ENCODE measurements at places on chromosomes 3 and 15. TPM values are rescaled to one million over a fixed set of nuclear protein-coding genes. Genes with fewer than 3 reads are reported as not detected.

DNA sequence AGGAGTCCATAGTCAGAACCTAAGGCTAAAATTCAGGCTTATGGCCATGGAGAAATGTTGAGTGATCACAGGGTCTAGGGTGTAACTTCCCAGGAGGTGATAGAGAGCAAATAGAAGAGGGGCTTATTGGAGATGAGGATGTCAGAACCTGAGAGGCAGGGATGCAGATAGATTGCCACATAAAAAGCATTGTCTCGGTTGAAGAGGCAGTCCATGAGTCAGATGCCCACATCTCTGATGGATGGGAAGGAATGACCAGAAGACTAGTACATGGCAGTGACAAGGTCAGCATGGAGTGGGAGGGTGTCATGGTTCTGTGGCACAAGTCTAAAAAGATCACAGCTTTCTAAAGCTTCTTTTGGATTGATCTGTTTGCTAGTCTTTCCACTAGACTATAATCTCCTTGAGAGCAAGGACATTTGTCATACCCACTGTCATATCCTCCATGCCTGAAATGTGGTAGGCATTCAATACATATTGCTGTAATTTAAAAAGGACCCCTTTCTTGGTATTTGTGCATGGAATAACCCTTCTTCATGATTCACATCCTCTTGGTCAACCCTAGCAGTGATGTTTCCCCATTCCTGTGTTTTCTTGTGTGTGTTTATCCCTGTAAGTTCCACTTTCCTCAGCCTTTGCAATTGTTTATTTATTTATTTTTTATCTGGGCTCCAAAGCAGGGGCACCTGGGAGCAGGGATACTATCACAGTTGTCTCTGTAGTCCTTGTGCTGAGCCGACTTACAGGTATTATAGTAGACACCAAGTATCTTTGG, 613.4 kb upstream of the CFAP20DC start:
- H3K4me1 ChIP-seq: no peaks in the 10 kb centered on the region
- H3K27ac ChIP-seq: no peak overlapping the region
- DNase-seq: no peak
- no peaks in the 10 kb centered on the region for H3K36me3 ChIP-seq
- no peak overlapping the region for H3K4me3 ChIP-seq

- H3K27ac ChIP-seq: no peak overlapping the region
- no peaks in the 10 kb centered on the region for H3K27me3 ChIP-seq
- DNase-seq: no peak
- H3K4me1 ChIP-seq: no peaks in the 10 kb centered on the region
- no peaks in the 10 kb centered on the region for H3K36me3 ChIP-seq
These were observed 29.9 kb downstream of the RBP1 start for GRCh38 chr3:139509631-139510030.

- no peaks in the 10 kb centered on the region for H3K36me3 ChIP-seq
- no peak overlapping the region for H3K27ac ChIP-seq
- H3K4me3 ChIP-seq: no peak overlapping the region
- H3K4me1 ChIP-seq: peaks cover 18% of the 10 kb centered on the region
- DNase-seq: no peak
These were observed 46.2 kb downstream of the SHQ1 start for GRCh38 chr3:72802001-72802400.

GRCh38 chr3:3855056-3855455, 55.8 kb downstream of the LRRN1 start:
- no peaks in the 10 kb centered on the region for H3K36me3 ChIP-seq
- H3K4me3 ChIP-seq: no peak overlapping the region
- no peaks in the 10 kb centered on the region for H3K4me1 ChIP-seq
- H3K27me3 ChIP-seq: no peaks in the 10 kb centered on the region
- no peak overlapping the region for H3K27ac ChIP-seq
- DNase-seq: no peak

DNA sequence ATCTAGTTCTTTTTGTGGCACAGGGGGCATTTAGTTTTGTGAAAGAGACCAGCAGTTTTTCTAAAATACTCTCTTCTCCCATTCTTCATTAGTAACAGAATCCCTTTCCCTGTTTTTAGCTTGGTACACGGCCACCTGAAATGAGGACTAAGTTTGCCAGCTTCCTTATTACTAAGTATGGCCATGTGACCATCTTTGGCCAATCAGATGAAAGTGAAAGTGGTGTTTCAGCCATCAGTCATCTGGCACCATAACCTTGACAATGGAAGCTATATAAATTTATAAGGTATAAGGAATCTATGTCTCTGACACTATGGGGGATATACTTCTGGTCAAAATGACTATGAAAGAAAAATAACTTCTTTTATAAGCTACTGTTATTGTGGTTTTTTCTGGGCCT, 570.4 kb downstream of the AGBL1 start:
- H3K27ac ChIP-seq: no peak overlapping the region
- H3K27me3 ChIP-seq: no peaks in the 10 kb centered on the region
- H3K36me3 ChIP-seq: no peaks in the 10 kb centered on the region
- H3K4me1 ChIP-seq: no peaks in the 10 kb centered on the region
- no peak for DNase-seq
- peak overlapping the region; percentile 26 for H3K4me3 ChIP-seq

DNA sequence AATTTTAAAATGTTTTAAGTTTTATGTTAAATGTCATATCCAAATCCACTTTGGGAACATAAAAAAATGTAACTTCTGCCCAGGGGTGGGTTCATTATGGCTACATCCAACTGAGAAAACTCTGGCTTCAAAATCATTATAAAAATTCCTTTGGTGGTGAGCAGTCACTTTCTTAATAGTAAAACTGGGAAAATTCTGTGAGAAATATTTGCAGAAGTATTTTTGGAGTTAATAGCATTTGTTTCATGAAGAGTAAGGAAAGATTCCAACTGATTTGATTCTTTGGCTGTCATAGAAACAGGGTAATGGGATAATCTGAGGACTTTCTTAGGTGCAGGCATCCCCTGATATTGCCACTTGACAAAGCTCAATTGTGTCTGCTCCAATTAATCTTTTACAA, 38.8 kb downstream of the CPA3 start:
- H3K36me3 ChIP-seq: no peaks in the 10 kb centered on the region
- H3K27ac ChIP-seq: no peak overlapping the region
- no peaks in the 10 kb centered on the region for H3K4me1 ChIP-seq
- H3K27me3 ChIP-seq: no peaks in the 10 kb centered on the region
- DNase-seq: no peak

- H3K27ac ChIP-seq: no peak overlapping the region
- no peak overlapping the region for H3K4me3 ChIP-seq
- DNase-seq: no peak
- H3K36me3 ChIP-seq: no peaks in the 10 kb centered on the region
- no peaks in the 10 kb centered on the region for H3K4me1 ChIP-seq
These were observed 70.2 kb upstream of the BFSP2 start for GRCh38 chr3:133329626-133330025.

DNA sequence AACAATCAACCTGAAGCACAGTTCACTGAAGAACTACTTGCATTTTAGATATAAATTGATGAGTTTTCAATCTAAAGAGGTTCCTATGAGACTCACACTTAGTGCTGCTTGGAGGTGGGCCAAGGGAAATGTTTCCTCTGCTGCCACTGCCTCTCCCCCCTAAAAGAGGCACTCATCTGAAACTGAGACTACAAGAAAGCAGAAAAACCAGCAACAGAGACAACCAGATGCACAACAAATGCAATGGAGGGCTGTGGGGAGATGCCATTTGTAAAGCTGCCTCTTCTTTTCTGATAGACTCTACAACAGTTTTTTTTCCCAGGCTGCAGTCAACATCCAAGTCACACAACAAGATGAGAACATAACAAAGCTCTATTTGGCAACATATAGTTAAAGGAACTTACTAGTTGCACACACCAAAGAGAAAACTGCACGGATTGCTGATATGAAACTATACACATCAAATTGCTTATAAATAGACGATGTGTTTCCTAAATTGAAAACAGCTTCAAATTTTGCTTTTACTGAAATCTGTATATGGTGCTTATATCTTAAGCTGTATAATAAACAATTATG, 11.0 kb downstream of the TSPAN3 start:
- DNase-seq: no peak
- no peaks in the 10 kb centered on the region for H3K27me3 ChIP-seq
- H3K27ac ChIP-seq: no peak overlapping the region

DNA sequence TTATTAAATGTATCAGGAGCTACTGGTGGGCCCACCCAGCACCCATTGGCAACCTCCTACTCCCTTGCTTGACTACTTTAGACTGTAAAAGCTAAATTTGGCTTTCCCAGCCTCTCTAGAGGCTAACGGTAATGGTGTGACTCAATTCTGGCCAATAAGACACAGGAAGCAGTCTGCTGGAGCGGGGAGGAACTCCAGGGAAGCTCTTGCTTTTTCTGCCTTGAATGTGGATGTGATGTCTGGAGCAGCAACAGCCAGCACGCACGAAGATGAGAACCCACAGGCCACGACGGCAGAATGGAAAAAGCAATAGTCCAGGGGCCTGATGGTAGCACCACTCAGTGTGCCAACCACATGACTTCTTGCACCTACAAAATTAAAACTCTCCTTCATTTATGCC, 39.9 kb downstream of the RAB6B start:
- H3K4me3 ChIP-seq: no peak overlapping the region
- H3K27me3 ChIP-seq: no peaks in the 10 kb centered on the region
- DNase-seq: no peak
- H3K27ac ChIP-seq: no peak overlapping the region

GRCh38 chr3:55877703-55878102, 390.6 kb upstream of the WNT5A start:
- DNase-seq: no peak
- H3K27me3 ChIP-seq: no peaks in the 10 kb centered on the region
- no peaks in the 10 kb centered on the region for H3K4me1 ChIP-seq
- no peak overlapping the region for H3K4me3 ChIP-seq

- no peak for DNase-seq
- no peaks in the 10 kb centered on the region for H3K36me3 ChIP-seq
- H3K27me3 ChIP-seq: no peaks in the 10 kb centered on the region
These were observed 44.6 kb downstream of the THBS1 start for GRCh38 chr15:39625451-39625850.

- DNase-seq: no peak
- H3K27ac ChIP-seq: no peak overlapping the region
- no peaks in the 10 kb centered on the region for H3K4me1 ChIP-seq
- H3K27me3 ChIP-seq: no peaks in the 10 kb centered on the region
- no peaks in the 10 kb centered on the region for H3K36me3 ChIP-seq
- no peak overlapping the region for H3K4me3 ChIP-seq
These were observed 20.6 kb upstream of the GOLIM4 start for GRCh38 chr3:168116279-168116678.

DNA sequence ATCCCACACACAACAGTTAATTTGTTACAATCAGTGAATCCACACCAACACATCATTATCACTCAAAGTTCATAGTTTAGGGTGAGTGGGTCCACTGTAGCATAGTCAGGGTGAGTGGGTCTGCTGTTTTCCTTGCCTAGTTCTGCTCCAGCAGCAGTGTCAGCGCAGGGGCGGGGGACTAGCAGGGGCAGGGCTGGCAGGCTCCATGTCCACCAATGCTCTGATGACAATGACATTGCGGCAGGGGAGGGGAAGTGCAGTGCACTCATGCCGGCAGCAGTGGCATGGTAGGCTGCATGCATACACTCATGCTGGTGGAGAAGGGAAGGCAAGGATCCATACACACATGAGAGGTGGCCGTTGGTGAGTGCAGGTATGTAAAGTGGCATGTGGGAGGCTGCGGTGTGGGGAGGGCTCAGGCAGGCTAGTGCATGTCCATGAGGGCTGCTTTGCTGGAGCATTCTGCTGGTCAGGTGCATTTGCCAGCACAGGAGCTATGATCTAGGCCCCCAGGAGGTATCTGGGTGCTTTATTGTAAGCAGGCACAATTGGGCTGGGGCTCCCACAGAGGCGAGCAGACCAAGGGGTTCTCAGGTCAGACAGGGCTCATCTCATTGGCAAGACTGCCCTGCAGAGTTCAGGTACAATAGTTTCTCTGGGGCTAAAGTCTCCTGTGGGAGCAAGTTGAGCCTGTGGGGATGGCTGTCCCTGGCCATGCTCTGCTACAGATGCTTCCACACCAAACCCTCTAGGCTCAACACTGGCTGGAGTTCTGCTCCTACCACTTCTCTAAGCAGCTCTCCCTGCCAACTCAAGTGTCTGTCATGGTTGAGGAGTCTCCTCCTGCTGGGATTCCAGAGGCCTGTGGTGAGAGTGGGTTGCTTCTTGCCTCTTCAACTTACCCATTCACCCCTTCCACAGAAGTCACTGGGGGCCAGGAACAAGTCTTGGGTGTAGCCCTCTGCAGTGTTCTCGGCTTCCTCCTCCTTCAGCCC, 81.3 kb downstream of the KCNAB1 start:
- H3K27ac ChIP-seq: no peak overlapping the region
- H3K4me1 ChIP-seq: no peaks in the 10 kb centered on the region
- DNase-seq: no peak
- H3K4me3 ChIP-seq: no peak overlapping the region

DNA sequence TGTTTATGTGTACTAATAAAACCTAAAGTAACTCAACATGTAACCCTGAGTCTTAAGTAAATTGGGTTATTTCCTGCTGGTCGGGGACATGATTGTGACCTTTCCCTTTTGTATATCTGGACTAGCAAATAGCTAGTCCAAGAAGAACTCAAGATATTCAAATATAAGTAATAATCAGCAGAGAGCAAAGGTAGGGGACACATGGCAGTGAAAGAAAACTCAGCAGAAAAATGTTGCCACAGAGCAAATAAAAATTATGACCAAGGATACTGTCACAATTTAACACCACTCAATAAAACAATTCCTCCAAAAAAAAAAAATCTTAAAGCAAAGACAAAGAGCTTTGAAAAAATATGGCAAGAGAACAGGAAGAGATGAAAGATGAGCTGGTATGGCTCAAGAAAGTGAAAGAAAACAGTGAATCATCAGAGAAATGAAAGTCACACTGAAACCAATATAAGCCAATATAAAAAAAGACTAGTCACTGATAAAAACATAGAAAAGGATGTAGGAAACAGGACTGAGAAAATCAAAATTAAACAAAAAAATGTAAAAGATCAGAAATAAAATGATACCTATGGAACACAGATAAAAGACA, 43.4 kb downstream of the HLTF start:
- no peaks in the 10 kb centered on the region for H3K36me3 ChIP-seq
- no peaks in the 10 kb centered on the region for H3K4me1 ChIP-seq
- H3K4me3 ChIP-seq: no peak overlapping the region
- H3K27me3 ChIP-seq: no peaks in the 10 kb centered on the region
- H3K27ac ChIP-seq: no peak overlapping the region

The CMC1 gene
- total RNA-seq: 6.7 TPM

The SLC2A2 gene
- total RNA-seq: not detected

The SPINK8 gene
- not detected for total RNA-seq

The CCR8 gene
- not detected for total RNA-seq

The TMEM202 gene
- not detected for total RNA-seq

The FANCD2OS gene
- not detected for total RNA-seq

The CCDC13 gene
- 1.5 TPM for total RNA-seq

The SLC22A14 gene
- 0.14 TPM for total RNA-seq

The TTC23 gene
- total RNA-seq: 20.6 TPM

The PXYLP1 gene
- 22.7 TPM for total RNA-seq

The HRG gene
- 0.14 TPM for total RNA-seq

The ERICH6 gene
- 0.22 TPM for total RNA-seq

The ANKRD28 gene
- 71.7 TPM for total RNA-seq

The FAM43A gene
- total RNA-seq: 10.5 TPM

The ECT2 gene
- 19.7 TPM for total RNA-seq

The PRR20G gene
- not detected for total RNA-seq

The CCDC9B gene
- 10.0 TPM for total RNA-seq

The PARL gene
- total RNA-seq: 38.1 TPM

Measured in adrenal gland (tissue), 19 donors.